Caki2 (cell line): ENCODE measurements at places on chromosomes 4 and X.
A peak's percentile ranks its signal among the peaks of the same experiment; 100 is the strongest.

GRCh38 chr4:76060506-76060905 lies 14.0 kb upstream of the ART3 start:
- DNase-seq, result no peak

GRCh38 chr4:997375-998071 lies 4.3 kb upstream of the SLC26A1 start:
- DNase-seq, result no peak

DNA sequence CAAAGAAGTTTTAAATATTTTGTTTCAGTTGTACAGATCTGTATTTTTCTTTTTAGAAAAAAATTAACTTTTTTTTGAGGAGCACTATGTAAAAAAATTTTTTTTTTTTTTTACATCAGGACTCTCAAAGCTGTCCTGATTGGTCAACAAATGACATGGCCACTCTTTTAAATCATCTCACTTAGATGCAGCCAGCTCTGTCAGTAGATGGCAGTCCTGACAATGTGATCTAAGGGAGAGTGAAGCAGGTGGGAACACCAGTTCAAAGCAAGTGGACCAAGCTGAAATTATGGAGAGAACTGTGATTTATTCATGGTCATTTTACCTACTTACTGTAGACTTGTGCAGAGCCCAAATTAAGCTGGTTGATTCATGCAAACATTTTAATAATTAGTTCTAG lies 174.7 kb upstream of the GPRIN3 start:
- peak; percentile 28 for DNase-seq

GRCh38 chr4:96845819-96846218 lies 1005.9 kb downstream of the PDHA2 start:
- DNase-seq, result no peak

DNA sequence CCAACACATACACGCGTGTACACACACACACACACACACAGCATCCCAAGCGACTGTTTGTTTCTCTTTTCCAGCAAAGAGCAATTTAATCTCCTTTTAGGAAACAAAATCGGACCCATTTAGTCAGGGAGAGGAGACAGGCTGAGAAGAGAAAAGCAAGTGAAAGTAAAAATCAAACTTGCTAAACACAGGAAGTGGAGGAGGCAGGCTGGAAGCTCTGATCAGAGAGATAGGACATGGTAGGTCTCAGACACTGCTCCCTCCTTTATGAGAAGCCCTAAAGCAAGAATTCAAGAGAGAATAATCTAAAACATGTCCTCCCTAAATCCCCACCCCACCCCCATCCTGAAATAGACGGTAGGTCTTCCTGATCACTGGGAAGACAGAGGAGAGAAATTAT lies 62.3 kb downstream of the GPC3 start:
- no peak for DNase-seq

- no peak for DNase-seq
These were observed 30.5 kb downstream of the STARD8 start for GRCh38 chrX:68677998-68678397.

- no peak for DNase-seq
These were observed 83.8 kb upstream of the GPR34 start for GRCh38 chrX:41604766-41605543.

- DNase-seq, result no peak
These were observed 51.0 kb upstream of the CDKN2AIP start for GRCh38 chr4:183393446-183393845.

GRCh38 chr4:150268444-150268843 lies 190.2 kb downstream of the DCLK2 start:
- no peak for DNase-seq

GRCh38 chrX:113297437-113297836 lies 456.8 kb upstream of the AMOT start:
- no peak for DNase-seq

GRCh38 chr4:3472411-3473141 lies 9.5 kb downstream of the DOK7 start:
- no peak for DNase-seq

DNA sequence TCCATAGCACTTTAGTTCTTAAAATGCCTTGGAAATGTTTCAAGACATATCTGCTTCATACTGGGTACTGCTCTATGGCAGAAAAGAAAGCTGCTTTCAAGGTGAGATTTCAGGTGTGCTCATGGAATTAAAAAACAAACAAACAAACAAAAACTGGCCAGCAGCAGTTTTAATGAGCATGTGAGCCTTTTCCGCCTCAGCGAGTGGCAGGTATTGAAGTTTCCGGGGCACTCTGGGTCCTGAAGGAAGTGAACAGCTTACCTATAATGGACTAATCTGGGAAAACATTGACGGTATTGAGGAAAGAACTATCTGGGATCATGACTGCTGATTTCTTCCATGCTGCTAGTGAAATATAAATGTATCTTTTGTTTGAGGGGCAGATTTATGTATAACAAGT lies 194.6 kb downstream of the MAML3 start:
- DNase-seq, result no peak

GRCh38 chr4:143377611-143378099 lies 41.0 kb downstream of the GAB1 start:
- no peak for DNase-seq

GRCh38 chr4:147658501-147658900 lies 25.5 kb downstream of the PRMT9 start:
- DNase-seq, result no peak

- no peak for DNase-seq
These were observed 2332.1 kb downstream of the PCDH7 start for GRCh38 chr4:33052241-33052640.

GRCh38 chr4:114361249-114361648 lies 237.4 kb upstream of the UGT8 start:
- DNase-seq, result no peak

GRCh38 chr4:24472161-24472510 lies 112.2 kb downstream of the DHX15 start:
- no peak for DNase-seq

GRCh38 chr4:184066584-184067300 lies 150.9 kb downstream of the ENPP6 start:
- peak; percentile 21 for DNase-seq

DNA sequence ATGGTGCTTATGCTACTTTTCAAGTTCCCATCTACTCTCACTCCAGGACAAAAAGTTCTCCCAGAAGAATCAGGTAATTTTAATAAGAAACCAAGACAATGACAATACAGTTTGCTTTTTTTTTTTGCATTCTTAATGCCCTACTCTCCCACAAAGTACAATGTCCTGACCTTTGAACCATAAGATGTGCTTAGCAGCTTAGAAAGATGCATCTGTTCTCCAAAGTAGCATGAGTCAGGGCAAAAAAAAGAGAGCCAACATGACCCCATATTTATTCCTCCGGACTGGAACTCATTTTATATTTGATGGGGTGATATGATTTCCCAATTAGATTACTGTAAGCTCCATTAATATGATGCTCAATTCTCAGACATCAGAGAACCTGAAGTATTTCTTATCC lies 16.5 kb upstream of the PDCL2 start:
- no peak for DNase-seq

- DNase-seq, result no peak
These were observed 481.3 kb downstream of the NAF1 start for GRCh38 chr4:162685410-162685809.

- DNase-seq, result no peak
These were observed 298.1 kb downstream of the ANKRD50 start for GRCh38 chr4:124414276-124415040.

DNA sequence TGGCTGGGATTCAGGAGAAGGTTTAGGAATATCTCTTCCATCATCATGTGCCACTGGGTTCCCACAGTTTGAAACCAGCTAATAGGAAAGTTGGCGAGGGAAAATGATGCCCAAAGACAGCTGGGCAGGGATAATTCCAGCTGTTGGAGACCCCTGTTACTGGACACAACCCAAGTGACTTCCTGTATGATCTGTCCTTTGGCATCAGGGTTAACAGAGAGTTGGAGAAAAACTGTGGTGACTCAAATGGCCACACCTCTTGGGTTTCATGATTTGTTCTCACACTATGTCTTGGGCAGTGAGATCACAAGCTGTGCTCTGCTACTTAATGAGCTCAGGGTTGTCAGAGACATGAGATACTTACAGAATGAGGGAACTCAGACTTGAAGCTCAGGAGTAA lies 3.8 kb downstream of the FGF16 start:
- no peak for DNase-seq

DNA sequence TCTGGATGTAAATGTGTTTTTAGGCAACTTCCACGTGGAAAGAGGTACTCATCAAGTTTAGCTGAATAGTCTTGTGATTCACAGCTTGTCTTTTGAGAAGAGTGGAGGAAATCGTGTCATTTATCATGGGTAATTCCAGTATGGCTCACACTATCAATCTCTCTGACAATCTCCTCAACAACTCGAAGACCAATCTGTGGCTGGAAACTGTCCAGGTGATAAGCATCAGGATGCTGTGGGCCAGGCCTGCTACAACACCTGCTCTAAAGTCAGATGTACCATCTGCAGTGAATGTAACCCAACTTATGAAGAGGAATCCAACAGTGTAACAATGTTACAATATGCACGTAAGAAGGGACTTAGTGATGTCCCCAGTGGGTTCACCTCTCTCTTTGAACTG lies 132.1 kb upstream of the GK2 start:
- no peak for DNase-seq

DNA sequence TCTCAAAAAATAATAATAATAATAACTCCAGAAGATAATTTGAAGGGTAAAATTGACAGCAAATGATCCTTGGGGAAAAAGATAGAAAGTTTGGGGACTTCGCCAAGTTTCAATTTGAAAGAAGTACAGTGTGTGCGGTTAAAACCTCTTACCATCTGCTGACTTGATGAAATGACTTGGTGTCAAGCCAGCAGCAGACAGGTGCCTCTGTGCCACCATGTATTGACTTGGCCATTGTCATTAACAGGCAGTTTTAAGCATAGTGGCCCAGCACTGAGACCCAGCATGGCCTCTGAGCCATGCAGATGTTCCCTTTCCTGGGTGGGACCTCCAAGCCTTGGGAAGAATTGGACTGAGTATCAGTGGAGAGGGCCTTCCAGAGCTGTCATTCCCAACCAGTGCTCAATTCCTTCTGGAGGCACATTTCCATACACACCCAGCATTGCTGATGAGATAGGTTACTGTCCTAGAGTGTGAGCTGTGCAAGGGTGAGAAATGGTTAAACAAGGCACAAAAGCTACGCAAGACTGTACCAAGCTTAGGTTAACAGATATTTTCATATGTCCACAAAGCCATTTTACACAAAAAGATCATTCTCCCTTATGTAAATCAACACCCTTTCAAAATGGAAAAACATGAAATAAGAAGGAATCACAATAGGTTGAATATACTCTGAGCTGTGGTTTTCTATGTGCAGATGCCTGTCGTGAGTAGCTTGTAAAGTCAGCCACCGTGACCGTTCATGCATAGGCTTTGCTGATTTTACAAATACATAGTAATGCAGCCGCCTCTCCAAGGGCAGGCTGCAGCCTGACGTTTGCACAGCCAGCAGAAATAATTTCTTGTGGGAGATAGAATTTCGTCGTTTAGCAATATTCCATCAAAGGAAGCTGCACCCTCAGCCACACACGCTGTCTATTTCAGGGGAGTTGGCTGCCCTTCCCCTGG lies 59.4 kb upstream of the FBXW7 start:
- peak; percentile 41 for DNase-seq

- DNase-seq, result no peak
These were observed 44.3 kb downstream of the TBC1D9 start for GRCh38 chr4:140711910-140712309.

DNA sequence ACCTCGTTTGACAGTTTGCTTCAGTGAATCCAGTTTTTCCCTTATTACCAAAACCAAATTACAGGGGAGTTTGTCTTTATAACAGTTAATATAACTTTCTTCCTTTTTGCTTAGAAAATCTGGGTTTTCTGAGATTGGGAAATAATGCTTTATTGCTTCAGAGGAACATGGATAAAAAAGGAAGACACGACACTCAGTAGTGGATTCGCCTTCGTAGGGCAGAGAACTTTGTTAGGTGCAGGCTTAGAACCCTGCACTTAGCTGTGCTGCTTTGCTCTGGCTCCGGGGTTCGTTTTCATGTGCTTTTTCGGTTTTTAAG lies 188.2 kb downstream of the SOWAHB start:
- no peak for DNase-seq

- no peak for DNase-seq
These were observed 350.9 kb downstream of the MID1IP1 start for GRCh38 chrX:39152106-39152649.

- DNase-seq, result no peak
These were observed 1111.2 kb upstream of the ADGRL3 start for GRCh38 chr4:60088807-60089486.

DNA sequence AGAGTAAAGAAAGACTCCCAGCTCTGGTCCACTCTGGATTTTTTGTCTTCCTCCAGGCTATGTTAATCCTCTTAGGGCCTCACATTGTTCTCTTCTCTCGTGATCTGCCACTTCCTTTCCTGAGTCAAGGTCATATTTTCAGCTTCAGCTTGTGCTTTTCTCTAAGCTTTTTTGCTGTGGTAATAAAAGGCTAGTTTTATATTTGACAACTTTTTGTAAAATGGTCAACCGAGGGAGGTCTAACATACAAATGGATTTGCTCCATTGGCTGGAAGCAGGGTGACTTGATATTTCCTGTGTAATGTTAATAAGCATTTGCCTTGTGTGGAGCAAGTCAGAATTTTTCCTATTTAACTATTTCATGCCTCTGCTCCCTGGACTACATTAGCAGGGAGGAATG lies 239.7 kb downstream of the RAB28 start:
- no peak for DNase-seq
